ENCODE measurements at places on chromosomes 7 and 10.

DNA sequence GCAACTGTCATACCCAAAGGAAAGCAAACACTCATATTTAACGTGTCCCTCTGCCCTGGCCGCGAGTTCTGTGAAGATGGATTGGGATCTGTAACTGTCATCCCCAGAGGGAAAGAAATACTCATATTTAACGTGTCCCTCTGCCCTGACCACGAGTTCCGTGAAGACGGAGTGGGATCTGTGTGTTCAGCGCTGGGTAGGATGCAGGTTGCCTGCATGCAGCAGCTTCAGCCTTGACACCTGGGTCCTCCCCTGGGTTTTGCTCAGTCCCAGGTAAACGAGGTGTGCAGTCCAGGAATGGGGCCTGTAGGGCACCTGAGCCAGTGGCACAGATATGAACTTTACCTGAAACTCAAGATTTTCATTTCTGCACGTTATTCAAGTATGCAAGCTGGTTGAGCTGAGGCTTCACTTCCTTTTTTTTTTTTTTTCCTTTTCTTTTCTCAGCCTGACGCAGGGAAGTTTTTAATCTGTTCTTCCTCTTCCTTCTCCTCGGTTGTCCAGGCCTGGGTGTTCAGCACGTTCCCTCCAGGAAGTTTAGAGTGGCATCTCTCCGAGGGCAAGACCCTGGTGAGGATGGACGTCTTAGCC, 159.0 kb upstream of the SHH start:
- no peak for DNase-seq

GRCh38 chr7:152035817-152036216, 10.3 kb downstream of the GALNT11 start:
- DNase-seq: no peak

DNA sequence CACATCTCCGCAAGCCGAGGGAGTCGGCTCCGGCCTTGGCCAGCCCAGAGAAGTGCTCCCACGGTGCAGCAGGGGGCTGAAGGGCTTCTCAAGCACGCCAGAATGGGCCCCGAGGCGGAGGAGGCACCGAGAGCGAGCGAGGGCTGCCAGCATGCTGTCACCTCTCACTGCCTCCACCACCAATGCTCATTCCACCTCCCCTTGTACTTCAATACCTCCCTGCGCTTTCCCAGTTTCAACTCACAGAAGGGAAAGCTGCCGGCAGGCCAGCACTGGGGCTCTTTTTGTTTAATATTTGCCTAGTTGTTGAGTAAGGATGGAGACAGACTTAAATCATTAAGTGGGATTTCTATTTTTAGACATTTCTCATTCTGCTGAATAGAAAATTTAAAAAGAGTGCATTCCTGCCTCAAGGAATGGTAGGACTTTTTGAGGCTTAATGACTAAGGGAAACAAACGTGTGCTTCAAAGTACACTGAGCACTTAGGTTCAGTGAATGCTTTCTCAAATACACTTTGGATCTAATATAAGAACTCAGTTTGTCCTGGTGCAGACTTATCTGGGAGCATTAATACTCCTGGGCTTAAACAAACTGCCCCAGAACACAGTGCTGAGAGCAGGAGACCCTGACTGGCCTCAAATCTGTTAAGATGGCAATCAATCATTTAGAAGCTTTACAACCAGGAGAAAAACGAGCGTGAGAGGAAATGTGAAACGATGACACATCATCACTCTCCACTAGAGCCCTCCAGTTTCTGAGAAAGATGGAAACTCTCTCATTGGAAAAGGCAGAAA, 131.2 kb downstream of the RALA start:
- no peak for DNase-seq

DNA sequence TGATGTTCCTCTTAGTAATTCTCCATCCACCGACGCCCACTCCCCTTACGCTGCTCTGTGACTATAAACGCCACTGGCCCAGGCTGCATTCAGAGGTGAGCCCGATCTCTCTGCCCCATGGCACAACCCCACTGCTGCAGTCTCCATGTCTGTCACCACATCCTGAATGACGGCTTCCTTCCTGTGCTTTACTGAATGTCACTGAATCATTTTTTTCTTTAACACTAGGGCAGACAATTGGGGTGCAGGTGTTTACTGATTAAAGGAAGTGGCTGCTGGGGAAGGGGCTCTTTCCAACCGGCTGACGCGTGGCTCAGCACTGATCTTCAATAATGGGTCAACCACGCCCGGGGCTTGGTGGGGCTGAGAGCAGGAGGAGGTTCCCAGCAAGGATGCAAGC, 208.3 kb downstream of the USP6NL start:
- no peak for DNase-seq

DNA sequence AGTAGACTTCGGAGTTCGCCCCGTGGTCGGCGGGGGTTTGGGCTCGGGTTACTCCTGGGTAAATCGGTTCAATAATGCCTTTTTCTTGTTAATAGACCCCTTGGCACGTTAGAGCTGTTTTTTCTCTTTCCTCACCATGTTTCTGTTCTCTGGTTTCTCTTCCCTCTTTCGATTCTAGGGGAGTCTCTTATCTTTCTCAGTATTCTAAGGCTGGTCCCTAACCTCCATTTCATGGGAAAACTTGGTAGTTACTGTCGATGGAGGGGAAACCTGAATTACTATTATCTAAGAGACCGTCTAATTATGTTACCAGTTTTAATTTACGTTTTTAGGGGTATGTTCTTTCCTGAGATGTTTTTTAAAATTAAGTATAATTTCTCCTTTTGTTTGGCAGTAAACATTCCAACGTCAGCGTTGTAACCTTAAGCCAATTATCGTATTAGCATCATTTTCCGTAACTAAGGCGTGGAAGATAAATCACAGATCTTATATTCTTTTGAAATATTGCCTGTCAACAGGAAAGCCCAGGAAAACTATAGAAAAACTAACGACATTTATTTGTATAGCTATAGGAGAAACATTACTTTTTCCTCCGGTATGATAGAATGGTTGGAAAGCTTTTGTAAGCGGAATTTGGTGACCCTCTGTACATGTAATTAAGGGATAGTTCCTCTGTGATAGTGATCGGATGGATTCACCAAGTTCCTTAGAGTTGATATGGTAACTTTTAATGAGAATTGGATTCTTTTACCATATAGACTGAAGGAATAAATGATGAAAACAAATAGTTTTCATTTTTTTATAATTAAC, 847 bp downstream of the BTAF1 start:
- no peak for DNase-seq

- DNase-seq: no peak
Observed at GRCh38 chr7:144775749-144776148, 60.1 kb downstream of the TPK1 start.

- no peak for DNase-seq
Observed at GRCh38 chr7:158061884-158062656, 525.6 kb downstream of the PTPRN2 start.

DNA sequence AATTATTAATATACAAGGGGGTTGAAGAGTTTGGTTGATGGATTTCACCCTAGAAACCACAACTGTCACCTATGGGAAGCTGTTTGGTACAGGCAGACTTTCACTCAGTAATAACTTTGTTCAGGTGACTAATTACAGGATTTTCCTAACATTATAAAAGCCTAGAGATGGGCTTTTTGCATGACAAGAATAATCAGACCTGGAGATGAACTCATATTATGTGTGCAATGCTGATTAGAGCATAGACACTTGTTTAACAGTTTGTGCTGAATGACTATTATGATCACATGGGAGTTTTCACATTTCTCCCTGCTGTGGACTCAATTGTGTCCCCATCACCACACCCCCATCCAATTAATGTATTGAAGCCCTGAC, 90.2 kb upstream of the STEAP4 start:
- DNase-seq: no peak

GRCh38 chr10:80108576-80109239, 23.8 kb upstream of the PLAC9 start:
- DNase-seq: no peak

DNA sequence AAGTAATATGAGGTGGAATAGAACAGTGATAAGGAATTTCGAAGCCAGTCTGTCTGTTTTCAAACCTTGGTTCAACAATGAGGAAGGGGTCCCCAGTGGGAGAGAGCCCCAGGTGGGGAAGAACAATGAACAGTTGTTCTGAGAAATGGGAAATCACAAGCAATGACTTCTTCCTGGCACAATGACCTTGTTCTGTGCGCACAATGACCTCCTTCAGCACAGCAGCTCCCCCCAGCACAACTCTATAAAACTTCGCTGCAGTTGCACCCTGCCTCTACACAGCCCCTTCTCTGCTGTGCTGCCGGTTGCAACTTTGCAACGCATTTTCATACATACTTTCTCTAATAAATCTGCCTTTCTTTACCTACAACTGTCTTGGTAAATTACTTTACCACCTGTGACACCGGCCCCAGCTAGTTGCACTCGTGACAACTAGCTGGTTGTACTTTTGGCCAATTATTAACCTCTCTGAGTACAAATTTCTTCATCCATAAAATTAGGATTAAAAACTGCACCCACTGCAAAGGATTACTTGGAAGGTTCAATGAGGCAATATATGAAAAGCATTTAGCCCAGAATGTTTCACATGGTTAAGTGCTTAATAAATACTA, 40.5 kb downstream of the ASB4 start:
- no peak for DNase-seq

DNA sequence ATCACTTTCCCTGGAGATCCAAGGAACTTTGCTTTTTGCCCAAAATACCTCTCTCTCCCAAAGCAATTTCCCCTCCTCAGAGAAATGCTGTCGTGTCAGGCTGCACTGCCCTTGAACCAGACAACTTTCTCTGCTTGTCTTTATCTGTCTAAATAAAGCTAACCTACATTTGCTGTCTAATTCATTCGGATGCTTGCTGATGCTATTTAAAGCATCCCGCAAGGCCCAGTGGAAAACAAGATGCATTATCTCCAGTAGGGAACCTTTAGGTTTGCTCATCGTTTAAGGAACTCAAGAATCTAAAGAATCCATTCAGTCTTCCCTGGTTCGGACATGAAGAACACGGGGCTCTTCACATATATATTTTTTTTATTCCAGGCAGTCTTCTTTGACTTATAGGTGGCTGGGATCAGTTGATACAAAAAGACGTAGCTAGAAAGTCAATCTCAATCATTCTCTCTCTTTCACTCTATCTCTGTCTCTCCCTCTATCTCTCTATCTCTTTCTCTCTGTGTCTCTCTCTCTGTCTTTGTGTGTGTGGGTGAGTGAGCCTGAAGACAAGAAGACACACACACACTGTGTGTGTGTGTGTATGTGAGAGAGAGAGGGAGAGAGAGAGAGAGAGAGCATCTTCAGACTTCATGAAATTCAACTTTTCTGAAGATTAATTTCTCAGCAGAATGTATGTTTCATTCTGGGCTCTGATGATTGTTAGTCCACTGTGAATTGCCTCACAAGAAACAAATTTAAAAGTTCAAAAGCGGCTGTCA, 92.8 kb upstream of the MKLN1 start:
- no peak for DNase-seq

- no peak for DNase-seq
Observed at GRCh38 chr10:43853369-43853768, 204.7 kb upstream of the ZNF32 start.

DNA sequence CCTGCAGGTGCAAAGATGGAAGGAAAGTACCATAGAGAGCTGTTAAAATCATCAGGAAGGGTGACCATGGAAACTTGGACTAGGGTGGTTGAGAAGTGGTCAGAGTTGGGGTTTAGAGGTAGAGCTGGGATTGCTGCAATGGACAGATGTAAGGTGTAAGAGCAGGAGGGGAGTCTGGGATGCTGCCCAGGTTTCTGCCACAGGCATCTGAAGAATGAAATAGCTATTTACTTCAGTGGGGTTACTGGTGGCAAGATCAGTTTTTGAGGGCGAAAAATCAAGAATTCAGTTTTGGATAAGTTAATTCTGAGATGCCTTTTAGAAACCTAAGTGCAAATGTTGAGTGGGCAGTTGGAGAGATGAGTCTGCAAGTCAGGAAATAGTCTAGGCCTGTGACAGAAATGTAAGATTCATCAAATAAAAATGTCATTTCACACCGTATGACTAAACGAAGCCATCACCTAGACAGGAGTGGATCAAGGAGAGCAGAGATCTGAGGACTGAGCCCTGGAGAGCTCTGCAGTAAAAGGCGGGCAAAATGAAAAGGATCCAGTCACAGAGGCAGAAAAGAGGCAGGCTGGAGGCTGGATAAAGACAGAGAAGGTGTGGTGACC, 22.7 kb upstream of the TOMM7 start:
- DNase-seq: no peak

- DNase-seq: peak; percentile 30
Observed at GRCh38 chr10:131312478-131312836, 936 bp upstream of the TCERG1L start.

GRCh38 chr10:31906039-31906438, 22.6 kb downstream of the ARHGAP12 start:
- DNase-seq: no peak

GRCh38 chr10:67864607-67865371, 19.7 kb upstream of the SIRT1 start:
- DNase-seq: no peak

DNA sequence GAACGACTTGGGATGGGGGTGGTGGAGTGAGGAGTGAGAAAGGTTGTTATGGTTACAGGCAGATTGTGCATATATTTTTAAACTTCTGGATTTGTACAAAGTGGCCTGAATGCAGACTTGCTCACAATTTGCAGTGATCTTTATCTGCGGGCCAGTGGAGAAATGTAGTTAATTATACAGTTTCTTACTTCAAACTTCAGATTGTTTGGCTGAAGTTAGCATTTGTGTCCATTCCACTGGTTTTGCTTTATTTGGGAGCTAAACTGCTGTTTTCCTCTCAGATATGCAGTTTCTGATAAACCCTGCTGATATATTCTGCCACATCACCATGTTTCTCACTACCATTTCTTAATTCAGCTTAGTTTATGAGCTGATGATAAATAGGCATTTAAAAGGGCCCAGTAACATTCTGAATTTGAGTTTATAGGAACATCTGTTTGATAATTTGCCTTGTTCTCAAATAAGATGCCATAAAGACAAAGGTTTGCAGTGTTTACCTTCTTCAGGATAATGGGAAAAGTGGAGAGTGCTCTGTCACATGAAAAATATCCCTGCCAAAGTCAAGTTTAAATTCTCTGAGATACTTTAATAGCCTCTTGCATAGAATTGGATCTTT, 170.1 kb downstream of the ST7 start:
- DNase-seq: no peak

- DNase-seq: no peak
Observed at GRCh38 chr10:131920693-131921092, 19.9 kb downstream of the PPP2R2D start.

GRCh38 chr7:120916121-120916520, 34.5 kb upstream of the ING3 start:
- DNase-seq: no peak
